ENCODE measurements at places on chromosomes 4 and X. TPM values are rescaled to one million over a fixed set of nuclear protein-coding genes. Genes with fewer than 3 reads are reported as not detected.

DNA sequence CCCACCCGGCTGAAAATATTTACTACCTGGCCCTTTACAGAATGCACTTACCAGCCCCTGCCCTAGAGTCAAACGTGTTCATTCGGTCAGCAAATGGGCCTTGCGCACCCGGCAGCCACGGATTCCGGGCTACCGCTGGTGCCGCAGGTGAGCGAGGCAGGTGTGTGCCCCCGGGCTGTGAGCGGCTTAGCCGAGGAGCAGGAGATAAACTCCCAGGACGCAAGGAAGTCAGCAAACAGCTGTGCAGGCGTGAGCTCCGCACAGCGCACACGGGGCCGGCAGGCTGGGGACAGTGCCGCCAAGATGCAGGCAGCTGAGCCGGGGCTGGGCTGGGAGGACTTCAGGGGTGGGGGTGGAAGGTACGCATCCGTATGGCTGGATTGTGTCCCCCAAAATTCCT is 211.2 kb upstream of the PSAPL1 start:
- DNase-seq, result no peak

DNA sequence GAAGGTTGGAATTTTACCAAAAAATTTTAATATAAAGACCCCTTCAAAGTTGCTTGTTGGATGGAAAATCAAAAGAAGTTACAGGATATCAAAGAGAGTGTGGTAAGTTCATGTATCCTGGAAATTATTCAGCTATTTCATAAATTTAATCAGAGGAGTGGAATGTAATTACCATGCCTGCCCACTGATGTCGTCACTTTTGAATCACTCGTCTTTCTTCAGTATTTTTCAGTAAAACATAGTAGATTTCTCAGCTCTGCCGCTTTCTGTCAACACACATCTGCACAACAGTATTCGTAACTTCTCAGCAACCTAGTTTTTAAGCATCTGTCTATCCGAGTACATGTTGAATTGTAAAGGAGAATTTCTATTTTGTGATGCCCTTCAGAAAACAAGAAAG is 2163.0 kb upstream of the AGA start:
- no peak for DNase-seq

GRCh38 chrX:133884430-133885394 is 100.7 kb downstream of the GPC3 start:
- DNase-seq, result no peak

- no peak for DNase-seq
These were observed 71.4 kb downstream of the RTL5 start for GRCh38 chrX:72060196-72060920.

DNA sequence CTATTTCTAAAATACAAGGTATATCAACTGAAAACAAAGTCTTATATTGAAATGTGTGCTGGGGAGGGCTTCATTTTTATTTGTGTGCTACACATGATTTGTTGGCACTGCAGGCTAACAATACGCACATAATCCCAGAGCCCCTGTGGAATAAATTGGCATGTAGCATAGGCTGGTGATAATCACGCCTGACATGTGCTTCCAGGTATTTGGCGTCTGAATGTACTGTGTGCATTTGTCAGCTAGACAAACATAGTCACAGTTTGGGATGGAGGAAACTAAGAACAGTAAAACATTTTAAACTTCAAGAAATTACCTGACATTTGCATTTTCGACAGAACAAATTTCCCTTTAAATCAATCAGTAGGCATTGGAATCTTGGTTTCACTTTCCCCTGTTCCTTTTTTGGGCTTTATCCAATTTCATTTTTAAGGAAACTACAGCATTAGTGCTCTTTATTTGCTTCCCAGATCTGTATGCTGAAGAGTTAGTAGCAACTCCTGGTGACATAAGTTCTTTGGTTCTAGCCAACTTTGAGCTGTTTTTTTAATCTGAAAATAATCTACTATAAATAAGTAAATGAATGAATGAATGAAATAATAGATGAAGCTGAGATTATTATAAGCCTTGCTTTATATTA is 472.3 kb downstream of the PDHA2 start:
- no peak for DNase-seq

DNA sequence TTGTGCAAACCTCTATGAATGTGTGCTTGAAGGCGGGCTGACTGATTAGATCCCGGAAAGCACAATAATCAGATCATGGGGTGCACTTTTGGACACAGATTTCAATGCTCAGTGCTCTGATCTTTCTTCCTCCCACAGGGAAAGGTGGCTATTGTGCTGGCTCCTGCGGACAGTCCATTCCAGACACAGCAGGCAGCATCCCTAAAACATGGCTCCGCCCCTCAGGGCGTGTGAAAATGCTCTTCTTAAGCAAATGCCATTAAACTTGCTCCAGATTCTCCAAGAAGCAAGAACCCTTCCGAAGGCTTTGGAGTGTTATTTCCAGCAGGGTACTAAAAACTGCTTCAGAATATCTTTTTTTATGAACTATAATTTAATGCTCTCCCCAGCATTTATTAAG is 100.0 kb downstream of the SLC2A9 start:
- DNase-seq, result no peak

- DNase-seq, result no peak
These were observed 45.2 kb downstream of the ANXA5 start for GRCh38 chr4:121651597-121651996.

GRCh38 chr4:4776335-4776734 is 83.1 kb upstream of the MSX1 start:
- no peak for DNase-seq

- no peak for DNase-seq
These were observed 3.3 kb downstream of the CPEB2 start for GRCh38 chr4:15005474-15006115.

DNA sequence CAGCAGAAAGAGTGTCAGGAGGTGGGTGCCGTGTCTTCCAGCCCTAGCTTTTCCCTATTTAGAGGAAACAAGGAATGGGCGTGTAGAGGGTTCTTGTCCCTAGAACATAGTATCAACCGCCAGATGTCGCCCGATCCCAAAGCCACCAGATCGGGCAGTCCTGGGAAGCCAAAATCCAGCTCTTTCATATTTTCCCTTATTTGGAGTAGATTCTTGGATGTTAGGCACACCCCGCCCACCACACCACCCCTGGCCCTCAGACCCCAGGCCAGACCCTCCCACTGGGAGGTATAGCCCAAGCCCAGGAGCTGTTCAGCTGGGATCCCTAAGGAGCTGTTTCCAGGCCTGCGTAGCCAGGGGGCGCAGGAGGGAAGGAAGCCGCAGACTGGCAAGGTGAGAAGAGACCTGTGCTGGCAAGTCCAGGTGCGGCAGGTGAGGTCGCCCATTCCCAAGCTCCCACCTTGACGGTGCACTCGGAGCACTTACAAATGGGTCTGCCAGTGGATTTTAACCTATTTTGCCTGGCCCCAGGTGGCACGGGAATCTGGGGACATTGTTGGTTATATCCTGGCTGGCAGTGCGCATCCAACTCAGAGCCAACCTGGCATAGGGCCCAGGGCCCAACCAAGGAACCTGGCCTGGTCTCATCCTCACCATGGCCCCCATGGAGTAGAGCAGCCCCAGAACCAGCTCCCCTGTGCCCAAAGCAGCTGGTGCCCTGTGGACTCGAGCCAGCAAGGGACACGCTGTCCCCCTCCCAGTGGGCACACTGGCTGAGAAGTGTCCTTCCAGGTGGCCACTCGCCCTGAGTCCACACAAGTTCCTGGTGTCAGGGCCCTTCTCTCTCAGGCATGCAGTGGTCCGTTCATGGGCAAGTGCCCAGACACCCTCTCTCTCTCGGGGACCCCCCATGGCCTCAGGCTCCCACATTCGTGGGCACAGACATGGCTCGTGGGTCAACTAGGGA is 811 bp downstream of the FLNA start:
- peak; percentile 92 for DNase-seq

DNA sequence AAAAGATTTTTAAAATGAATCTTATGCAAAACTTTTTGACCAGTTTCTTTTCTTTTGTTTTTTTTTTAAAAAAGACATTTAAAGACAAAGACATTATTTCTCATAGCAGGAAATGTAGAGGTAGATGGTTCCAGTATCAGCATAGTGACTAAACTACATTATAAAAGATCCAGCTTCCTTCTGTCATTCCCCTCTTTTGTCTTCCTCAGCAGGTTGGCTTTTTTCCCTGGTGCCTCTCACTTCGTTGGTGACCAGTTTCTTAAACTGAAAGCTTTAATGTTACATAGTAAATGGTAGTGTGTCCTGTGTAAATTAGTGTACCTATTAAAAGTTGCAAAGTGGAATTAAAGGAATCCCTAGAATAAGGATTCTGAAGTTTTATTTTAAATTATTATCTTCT is 36.1 kb downstream of the DCK start:
- no peak for DNase-seq

DNA sequence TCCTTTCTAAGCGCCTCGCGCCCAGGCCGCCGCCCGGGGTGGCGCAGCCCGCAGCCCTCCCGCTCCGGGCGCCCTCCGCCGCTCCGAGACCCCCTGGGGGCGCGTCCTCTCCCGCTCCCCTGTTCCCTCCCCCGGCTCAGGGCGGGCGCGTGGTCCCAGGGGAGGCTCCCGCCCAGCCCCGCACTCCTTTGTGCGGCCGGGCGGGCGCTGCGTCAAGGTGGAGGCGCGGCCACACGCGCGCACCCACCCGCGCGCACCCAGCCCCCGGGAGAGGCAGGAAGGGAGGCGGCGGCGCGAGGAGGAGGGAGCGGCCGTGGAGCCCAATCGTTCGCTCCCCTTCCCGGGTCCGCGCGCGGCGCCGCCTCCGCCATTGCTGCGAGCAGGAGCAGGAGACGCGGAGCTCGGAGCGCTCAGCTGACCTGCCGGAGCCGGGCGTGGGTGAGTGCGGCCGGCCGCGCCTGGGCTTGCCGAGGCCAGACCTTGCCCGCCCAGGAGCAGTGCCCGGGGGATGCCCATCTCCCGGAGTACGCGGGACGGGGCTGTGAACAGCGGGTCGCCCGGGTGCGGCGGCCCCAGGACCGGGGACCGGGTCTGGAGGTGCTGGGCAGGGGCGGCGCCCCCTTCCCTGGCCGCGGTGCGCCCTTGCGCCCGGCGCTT is at the start of gene NSG1:
Gene NSG1 (plus strand): TSS at position 367 of the 657 bp plus-strand sequence. CDS start 528 bp downstream, outside the sequence.
- no peak for DNase-seq

DNA sequence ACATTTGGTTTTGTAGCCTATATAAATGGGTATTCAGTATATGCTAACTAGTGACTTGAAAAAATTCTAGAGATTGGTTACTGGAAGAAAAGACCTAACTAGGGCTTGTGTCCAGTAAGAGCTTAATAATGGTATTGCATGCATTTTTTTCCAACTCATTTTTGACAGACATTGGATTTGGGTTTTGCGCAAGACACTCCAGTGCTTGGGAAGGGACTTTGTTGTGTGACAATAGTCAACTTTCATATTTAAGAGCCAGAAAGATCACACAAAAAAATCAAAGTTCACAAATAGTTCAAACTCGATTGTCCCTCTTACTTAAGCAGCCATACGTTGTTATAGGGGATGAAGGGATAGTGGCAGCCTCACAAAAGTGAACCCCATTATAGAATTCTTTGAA is 1.2 kb upstream of the HSD17B11 start:
- no peak for DNase-seq

DNA sequence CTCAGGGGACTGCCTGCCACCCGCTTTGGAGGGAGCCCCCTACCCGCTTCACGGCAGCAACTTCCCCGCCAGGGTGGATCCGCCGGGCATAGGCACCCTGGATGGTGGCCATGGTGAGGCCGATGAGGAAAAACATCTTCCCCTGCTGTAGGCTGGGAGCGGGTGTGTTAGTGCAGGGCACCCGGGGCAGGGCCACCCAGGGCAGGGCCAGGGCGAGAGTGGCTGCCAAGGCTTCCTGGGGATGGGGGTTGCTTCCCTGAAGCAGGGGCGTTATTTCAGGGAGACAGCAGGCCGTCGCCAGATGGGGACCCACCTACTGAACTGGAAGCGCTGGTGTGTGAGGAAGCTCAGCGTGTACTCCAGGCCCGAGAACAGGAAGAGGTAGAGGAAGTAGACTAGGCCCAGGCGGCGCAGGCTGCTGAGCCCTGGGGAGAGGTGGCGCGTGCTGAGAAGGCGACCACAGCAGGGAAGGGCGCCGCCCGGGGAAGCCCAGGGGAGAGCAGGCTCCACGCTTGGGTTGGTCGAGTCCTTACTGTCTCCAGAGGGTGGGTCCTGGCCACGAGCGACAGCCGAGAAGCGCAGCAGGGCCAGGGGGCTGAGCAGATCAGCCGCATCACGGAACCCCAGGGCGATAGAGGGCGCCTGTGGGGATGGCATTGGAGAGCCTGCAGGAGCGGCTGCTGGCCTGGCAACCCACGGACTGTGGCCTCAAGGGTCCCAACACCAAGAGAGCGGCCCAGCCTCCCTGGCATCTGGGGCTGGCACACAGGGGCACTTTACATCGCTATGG is 31.5 kb downstream of the NOP14 start:
- no peak for DNase-seq

GRCh38 chrX:44489515-44489914 is 53.1 kb downstream of the FUNDC1 start:
- DNase-seq, result no peak

DNA sequence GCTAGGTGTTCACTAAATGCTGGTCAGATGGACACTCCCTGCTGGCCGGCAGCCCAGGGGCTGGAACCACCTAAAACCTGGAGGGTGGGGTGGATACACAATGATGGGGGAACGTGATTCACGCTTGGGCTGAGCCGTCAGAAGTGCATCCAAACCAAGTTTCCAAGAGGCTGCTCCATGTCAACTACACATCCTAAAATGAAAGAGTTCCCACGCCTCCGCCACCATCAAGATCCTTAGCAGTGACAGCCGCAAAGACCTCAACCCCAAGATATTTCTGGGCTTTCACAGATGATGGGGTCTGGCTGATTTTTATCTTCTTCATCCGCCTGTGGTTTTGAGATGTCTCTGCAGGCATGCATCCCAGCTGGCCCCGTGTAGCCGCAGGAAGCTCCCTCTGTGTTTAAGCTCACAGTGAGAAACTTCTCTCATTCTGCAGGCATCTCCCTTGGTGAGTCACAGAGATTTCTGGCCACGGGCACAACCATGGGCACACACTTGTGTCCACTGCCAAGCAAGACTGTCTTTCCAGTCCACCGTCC is 84.4 kb downstream of the HTRA3 start:
- DNase-seq, result no peak

F8A3 gene
- 5.2 TPM for total RNA-seq

CWH43 gene
- not detected for total RNA-seq

GUF1 gene
- total RNA-seq, result 12.0 TPM

TLR2 gene
- total RNA-seq, result not detected

FGB gene
- not detected for total RNA-seq

XAGE1B gene
- not detected for total RNA-seq

ADAMTS3 gene
- not detected for total RNA-seq

XG gene
- total RNA-seq, result not detected

TMEM255A gene
- total RNA-seq, result not detected

PAGE5 gene
- total RNA-seq, result not detected

CYBB gene
- total RNA-seq, result 0.58 TPM

ERCC6L gene
- 3.8 TPM for total RNA-seq

ARL13A gene
- total RNA-seq, result not detected
